Left hindlimb (tissue), 1 donor: ENCODE measurements at places on chromosomes 7 and 10.
A peak's percentile ranks its signal among the peaks of the same experiment; 100 is the strongest.

DNA sequence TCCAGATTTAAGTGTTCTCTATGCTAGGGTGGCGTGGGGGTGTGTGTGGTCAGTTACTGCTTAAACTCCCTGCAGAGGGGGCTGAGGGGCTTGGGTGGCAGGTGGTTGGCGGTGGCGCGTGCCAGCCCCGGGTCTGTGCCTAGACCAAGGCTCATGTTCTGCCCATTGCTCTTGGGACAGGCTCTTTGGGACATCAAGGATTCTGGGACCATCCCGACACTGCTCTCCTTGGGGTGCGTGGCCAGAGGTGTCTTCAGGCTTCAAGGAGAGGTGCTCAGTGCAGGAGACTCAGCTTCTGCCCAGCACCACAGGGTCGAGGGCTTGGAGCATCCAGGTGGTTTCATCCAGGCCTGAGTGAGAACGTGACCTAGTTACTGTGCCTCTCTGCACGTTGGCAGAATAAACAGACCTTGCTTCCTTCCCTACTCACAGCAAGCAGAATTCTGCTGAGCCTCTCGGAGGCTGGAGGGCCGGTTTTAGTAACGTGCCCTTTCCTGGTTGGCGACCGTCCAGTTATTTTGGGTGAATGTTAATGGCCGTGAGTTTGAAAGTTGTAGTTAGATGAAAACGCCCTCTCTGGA is 39.9 kb downstream of the CAMK1D start:
- DNase-seq = no peak

GRCh38 chr10:34966040-34966439 is 124.1 kb downstream of the CUL2 start:
- no peak for DNase-seq

GRCh38 chr7:37009125-37009675 is 284.9 kb upstream of the AOAH start:
- no peak for DNase-seq

GRCh38 chr7:102220960-102221800 is 65.5 kb upstream of the SH2B2 start:
- peak; percentile 53 for DNase-seq

DNA sequence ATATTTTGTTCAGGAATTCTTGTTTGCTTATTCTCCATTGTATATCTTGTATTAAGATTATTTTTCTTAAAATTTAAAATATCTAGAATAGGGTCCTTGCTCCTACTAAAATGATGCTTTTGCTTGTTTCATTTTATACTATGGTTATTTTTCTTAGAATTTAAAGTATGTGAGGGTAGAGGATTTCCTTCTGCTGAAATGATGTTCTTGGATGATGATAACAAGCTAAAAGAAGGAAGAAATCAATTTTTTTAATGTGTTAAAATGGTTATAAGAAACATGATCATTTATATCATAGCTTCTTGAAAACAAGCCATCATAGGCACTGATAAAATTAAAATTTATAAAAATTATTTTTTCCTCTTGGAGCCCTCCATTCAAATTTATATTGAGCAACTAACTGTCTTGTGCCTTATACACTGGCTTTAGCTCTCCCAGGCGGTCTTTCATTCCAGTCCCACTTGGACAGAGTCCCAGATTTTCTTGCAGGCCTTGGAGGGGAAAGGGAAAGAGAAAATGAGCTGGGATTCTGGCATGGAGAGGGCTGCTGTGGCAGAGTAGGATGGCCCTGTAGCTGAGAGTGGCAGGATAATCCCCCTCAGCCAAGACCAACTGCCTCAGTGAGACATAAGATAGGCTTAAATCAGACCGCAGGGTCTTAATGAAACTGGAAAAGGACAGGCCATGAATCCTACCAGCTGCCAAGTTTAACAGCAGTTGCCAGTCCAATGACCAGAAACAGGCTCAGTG is 60.2 kb downstream of the DNAJB9 start:
- peak; percentile 43 for DNase-seq

DNA sequence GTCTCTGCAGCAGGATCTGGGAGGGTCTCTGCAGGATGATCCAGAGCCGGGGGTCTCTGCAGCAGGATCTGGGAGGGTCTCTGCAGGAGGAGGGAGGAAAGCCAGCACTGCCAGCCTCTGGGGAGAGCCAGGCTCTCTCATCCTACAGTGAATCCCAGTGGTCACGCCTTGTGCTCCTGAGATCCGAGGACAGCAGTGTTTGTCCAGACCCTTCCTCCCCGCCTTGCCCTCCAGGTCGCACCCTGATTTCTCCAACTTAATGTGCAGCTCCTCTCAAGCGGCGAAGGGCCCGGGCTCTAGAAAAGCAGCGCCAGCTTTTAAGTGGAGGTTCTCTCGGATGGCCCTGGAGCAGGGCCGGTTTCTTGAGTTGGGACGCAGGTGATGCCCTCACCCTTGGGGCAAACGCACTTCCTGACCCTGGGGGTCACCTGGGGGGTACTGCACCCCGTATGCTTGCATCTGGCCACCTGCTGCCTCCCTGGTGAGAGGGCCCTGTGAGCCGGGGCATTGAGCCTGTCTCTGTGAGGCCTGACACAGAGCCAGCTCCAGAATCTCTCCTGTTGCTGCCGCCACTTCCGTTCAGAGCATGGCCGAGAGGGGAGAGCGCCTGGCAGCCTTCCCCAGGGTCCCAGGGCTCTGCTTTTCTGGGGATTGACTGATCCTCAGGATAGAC is 111.6 kb downstream of the ACTR3B start:
- DNase-seq = no peak

DNA sequence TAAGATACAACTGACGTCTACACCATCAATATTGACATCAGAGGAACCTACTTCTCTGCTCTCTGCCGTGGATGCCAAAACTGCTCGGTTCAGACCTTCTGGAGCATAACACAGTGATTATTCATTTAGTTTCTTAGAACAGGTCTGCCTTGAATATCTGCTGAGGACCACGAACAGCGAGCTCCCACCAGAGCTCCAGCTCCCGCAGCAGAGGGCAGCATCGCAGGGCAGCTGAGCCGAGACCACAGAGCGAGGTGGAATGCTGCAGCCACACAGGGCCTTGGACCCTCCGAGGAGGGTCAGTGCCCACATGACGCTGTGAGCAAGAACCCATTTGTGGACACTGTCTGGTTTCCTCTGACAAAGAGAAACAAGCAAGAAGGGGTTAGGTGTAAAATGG is 6.8 kb downstream of the VIPR2 start:
- no peak for DNase-seq

- no peak for DNase-seq
Observed at GRCh38 chr7:35249537-35249907, 4.4 kb downstream of the TBX20 start.

GRCh38 chr7:27124902-27125689 is 5.5 kb downstream of the HOXA4 start:
- no peak for DNase-seq

DNA sequence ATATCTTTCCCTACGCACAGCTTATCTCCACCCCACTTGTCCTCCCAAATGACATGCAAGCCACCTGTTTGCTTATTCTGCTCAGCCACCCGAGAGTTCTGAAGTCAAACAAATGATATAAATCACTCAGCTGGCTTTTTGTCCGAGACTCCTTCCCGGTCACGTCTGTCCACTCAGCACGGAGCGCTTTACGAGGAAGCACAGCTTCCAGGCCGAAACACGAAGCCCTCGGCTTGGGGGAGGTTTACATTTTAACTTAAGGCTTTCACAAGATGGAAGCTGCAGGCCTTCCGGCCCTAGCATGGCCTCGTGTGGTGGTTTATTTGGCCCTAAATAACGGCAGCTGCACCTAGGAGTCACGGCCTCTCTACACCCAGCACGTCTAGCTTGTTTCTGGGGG is 60.1 kb upstream of the GNA12 start:
- DNase-seq = no peak

- DNase-seq = peak; percentile 13
Observed at GRCh38 chr7:98223898-98224700, 12.9 kb downstream of the BHLHA15 start.

DNA sequence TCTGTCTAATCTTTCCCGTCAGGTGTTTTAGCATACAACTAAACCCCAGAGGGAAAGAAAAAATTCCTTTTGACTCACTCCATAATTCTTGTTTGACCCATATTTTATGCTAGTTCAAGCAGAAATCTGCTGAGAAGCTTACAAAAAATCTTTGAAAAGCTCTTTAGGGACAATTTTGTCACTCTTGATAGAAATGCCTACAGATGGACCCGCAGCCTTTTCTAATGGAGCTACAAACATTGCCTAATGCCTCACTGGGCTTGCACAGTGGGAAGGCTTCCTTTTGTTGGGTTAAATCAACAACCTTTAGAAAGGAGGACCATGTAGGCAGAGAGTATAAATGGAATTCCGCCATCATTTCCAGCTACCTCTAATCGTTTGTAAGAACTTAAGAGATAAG is 344.5 kb downstream of the PCLO start:
- no peak for DNase-seq

- no peak for DNase-seq
Observed at GRCh38 chr7:72187179-72187578, 225.0 kb downstream of the CALN1 start.

- peak; percentile 94 for DNase-seq
Observed at GRCh38 chr7:75914655-75915415, at the start of gene POR. POR (plus strand) TSS chr7:75915155; CDS start chr7:75954002, 38,847 bp downstream.

DNA sequence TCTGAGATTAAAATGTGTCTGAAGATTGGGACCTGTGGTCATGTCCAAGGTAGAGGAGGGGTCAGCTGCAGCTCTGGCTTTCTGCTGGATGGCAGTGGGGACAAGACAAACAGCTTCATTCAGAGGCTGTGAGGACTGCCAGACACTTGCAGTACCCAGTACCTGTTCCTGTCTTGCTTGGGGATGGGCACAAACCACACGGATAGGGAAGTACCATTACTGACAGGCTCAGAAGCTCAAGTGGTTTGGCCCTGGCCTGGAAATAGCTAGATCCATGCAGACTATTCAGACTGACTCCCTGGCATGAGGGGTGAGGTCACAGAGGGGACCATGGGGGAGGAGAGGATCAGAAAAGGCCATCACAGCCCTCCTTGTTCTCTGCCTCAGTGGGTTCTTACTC is 56.0 kb upstream of the COMTD1 start:
- DNase-seq = no peak

- no peak for DNase-seq
Observed at GRCh38 chr7:2309889-2310331, 4.3 kb downstream of the SNX8 start.

GRCh38 chr10:3178042-3178441 is 5.5 kb upstream of the PITRM1 start:
- no peak for DNase-seq

GRCh38 chr10:6036861-6037321 is 25.3 kb downstream of the IL2RA start:
- no peak for DNase-seq

- no peak for DNase-seq
Observed at GRCh38 chr10:48799341-48800006, 114.8 kb downstream of the WDFY4 start.

GRCh38 chr10:86127274-86127819 is 239.2 kb downstream of the GRID1 start:
- DNase-seq = no peak

DNA sequence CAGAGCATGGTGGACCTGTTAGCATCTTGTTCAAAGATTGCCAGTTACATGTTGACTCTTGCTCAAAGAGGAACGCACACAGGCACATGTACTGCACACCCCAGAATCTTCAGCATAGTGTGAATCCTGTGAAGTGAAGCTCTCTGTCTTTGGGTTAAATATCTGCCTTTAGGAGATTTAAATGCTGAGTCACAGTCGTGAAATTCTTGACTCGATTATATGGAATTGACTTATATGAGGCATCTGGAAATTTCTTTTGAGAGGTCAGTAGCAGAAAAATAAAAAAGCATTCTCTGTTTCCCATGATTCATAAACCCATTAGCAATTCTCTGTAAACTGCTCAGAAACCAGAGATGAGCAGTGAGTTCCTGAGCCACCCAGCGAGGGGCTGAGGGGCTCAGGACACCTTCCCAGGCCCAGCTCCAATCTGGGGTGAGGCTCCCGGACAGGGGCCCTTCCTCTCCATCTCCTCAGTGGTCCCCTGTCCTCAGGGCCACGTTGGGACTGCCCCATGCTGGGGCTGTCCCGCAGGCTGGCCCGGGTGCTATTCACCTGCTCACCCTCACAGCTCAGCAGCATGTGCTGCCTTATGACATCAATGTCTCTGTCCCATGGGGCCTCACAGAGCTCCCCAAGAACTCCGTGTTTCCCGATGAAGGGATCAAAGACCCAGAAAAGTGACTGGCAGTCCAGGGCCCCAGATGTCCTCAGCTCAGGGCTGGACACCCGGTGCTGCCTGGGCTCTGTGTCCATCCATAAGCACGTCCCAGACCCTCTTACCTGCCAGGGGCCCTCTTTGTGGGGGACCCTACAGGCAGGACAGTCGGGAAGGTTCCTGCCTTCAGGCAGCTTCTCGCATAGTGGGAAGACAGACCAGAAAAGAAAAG is 50.0 kb upstream of the INSIG1 start:
- no peak for DNase-seq

DNA sequence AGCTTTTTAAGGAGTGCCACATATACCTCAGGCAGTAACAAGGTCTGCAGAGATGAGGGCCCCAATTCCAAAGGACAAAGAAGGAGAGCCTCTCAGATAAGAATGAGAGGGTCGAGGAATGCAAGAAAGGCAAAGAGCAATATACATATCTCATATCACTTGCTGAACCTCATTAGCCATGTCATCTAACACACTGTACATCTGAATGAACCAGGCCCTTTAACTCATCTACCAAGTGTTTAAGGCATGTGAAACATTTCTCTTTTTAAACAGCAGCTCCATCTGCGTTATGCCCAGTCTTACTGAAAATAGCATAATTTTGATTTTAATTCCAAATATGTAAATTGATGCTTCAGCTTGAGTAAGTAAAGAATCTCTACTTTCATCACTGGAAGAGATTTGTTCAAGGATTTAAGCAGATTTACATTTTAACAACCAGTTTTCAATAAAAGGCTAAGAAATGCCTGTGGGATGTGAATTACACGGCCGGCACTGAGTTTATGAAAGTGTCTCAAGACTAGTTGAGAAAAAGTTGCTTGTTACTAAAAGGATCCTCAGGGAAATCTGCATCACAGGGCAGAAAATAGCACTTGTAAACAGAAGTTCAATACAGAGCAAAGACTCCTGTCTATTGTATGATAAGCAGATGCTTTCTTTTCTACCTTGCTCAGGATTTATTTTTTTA is 123.8 kb upstream of the SLC26A5 start:
- DNase-seq = no peak

- DNase-seq = no peak
Observed at GRCh38 chr7:140679186-140679585, 6.4 kb downstream of the ADCK2 start.

DNA sequence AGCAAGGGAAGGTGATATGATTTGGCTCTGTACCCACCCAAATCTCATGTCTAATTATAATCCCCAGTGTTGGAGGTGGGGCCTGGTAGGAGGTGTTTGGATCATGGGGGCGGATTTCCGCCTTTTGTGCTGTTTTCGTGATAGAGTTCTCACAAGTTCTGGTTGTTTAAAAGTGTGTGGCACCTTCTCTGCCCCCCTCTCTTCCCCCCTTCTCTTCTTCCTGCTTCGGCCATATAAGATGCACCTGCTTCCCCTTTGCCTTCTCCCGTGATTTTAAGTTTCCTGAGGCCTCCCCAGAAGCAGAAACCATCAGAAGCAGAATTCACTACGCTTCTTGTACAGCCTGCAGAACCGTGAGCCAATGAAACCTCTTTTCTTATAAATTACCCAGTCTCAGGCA is 21.1 kb downstream of the BTRC start:
- no peak for DNase-seq

GRCh38 chr10:102312683-102313082 is 67.4 kb downstream of the GBF1 start:
- DNase-seq = no peak

- DNase-seq = no peak
Observed at GRCh38 chr10:97574374-97575126, 2.0 kb downstream of the ANKRD2 start.
